ENCODE measurements at places on chromosomes 3 and 15.

GRCh38 chr3:29384640-29385039 lies 103.8 kb downstream of the RBMS3 start:
- no peak for DNase-seq

DNA sequence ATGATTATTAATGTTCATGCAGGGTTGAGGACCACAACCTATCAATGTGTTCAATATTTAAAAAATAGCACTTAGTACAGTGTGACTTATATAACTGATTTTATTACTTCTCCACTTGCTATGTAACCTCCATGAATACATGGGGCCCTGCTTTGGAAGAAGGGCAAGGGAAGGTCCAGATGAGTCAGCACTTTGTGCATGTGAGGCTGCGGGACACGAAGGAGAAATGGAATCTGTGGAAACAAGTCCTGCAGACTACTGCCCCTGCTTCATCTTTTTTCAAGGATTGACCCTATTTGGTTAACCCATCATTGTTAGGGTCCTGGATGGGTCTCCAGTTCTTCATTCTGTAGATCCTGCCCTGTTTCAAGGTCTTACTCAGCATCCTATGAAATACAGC lies 1.6 kb downstream of the NXPE3 start:
- DNase-seq = no peak

GRCh38 chr3:78855190-78855589 lies 912.6 kb downstream of the ROBO1 start:
- DNase-seq = no peak

- DNase-seq = peak; percentile 97
These were observed 903 bp downstream of the SLC25A38 start for GRCh38 chr3:39383881-39384664.

GRCh38 chr3:63731866-63732265 lies 79.4 kb downstream of the SNTN start:
- no peak for DNase-seq

GRCh38 chr15:45402955-45403877 lies 24.9 kb upstream of the GATM start:
- no peak for DNase-seq

- no peak for DNase-seq
These were observed 262.6 kb upstream of the MCTP2 start for GRCh38 chr15:93968773-93969172.

DNA sequence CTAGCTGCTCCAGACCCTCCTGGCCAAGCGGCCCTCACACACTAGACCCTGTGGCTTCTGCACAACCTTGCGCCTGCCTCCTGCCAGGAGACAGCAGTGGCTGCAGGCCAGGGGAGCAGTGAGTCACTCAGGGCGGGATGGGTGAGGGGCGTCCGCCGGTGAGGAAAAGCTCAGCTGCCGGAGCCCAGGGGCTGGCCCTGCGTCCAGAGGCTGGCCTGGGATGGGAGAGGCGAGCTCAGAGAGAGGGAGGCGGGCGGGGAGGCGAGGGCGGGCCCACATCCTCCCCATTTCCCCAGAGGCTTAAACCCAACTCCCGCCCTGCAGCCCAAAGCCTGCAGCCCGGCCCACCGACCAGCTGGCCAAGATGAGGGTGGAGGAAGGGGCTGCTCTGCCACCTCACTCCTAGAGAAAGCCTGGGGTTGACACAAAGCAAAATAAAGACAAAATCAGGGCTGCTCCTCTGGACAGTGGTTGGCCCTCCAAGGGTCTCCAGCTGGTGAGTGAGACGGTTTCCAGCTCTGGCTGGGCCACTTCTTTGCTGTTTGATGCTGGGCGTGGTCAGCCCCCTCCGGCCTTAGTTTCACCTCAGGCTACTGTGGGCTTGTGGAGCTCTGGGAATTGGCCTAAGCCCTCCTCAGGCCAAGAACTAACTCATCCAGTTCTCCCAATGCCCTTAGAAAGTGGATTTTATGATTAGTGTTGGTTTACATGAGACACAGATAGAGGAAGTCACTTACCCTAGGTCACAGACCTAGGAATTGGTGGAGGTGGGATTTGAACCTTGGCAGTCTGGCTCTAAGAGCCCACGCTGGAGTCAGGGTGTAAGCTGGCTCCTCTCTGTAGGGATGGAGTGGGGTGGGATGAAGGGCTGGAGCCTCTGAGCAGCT lies 50.6 kb downstream of the IQSEC1 start:
- no peak for DNase-seq

GRCh38 chr3:72520690-72521308 lies 327.4 kb downstream of the SHQ1 start:
- no peak for DNase-seq

GRCh38 chr3:50303013-50303815 lies at the start of gene HYAL1:
TSS of gene HYAL1 (minus strand) at chr3:50303574. CDS start at chr3:50302956, 618 bp downstream.
- DNase-seq = no peak

GRCh38 chr3:76753599-76753998 lies 286.3 kb upstream of the ROBO2 start:
- DNase-seq = no peak

- no peak for DNase-seq
These were observed 539.1 kb downstream of the EDEM1 start for GRCh38 chr3:5726621-5727020.

DNA sequence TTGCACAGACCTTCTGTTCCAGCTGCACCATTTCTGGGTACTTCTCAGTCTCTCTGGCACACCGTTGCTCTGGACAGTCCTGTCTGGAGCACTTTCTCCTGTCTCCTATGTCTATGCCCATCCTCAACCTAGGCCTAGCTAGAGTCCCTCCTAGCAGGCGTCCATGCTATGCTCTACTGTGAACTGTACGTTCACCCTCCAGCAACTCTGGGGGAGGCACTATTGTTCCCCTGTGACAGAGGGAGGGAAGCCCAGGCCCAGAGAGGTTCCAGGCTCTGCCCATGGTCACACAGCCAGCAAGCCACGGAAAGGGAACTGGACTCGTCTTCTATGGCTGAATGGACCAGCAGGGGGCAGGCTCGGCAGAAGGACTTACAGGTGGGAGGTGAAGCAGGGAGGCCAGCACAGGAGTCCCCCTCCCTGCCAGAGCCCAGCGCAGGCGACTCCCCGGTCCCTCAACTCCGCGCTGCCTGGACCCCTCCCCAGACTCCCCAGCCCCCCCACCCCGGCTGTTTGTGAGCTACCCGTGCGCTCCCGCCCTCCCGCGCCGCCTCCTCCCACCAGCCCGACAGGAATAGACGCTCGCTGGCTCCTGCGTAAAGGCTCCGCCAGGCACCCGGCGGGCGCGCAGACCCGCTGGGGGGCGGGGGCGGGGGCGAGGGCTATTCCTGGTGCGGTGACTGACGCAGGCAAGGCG lies 1.7 kb upstream of the LINGO1 start:
- peak; percentile 48 for DNase-seq

DNA sequence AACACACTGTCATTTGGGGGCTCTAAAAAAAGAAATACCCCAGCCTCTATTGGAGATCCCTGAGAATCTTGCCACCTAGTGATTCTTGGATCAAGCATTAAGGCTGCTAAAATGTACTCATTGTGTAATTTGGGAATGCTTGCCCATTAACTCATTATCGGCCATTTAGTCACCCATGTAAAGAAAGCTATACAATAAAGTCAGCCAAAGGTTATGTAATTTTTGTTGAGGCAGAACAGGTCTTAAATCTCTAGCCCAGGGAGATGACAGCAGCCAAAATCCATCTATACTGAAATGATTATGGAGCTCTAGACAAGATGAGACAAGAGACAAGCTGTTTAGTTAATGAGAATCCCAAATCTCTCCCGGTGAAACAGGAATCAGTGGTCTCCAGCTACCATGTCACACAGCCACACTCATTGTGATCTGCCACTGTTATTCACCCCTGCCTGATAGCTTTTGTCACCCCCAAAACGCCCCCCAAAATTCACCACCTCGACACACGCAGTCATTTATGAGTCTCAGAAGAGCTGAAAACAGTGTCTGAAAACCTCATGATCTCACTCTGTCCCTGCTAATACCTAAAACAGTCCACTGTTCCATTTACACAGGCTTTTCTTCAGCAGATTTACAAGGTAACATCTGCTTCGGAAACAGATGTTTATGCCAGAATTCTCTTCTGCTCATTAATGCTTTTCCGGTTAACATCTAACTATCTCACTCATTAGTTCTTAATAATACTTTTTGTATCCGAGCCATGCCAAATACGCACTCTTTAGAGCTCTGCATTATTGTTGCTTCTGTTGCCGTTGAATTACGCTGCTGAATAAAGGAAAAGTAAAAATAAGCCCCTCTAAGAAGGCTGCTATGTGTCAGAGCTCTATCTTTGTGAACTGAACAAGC lies 138.5 kb downstream of the RORA start:
- no peak for DNase-seq

- DNase-seq = no peak
These were observed 66.8 kb downstream of the CPN2 start for GRCh38 chr3:194284351-194284750.

GRCh38 chr3:50345586-50346234 lies at the start of gene ZMYND10:
TSS of gene ZMYND10 (minus strand) at chr3:50345732. CDS start at chr3:50345579, 153 bp downstream.
- DNase-seq = peak; percentile 43

GRCh38 chr3:8266730-8267131 lies 234.9 kb upstream of the LMCD1 start:
- DNase-seq = no peak

DNA sequence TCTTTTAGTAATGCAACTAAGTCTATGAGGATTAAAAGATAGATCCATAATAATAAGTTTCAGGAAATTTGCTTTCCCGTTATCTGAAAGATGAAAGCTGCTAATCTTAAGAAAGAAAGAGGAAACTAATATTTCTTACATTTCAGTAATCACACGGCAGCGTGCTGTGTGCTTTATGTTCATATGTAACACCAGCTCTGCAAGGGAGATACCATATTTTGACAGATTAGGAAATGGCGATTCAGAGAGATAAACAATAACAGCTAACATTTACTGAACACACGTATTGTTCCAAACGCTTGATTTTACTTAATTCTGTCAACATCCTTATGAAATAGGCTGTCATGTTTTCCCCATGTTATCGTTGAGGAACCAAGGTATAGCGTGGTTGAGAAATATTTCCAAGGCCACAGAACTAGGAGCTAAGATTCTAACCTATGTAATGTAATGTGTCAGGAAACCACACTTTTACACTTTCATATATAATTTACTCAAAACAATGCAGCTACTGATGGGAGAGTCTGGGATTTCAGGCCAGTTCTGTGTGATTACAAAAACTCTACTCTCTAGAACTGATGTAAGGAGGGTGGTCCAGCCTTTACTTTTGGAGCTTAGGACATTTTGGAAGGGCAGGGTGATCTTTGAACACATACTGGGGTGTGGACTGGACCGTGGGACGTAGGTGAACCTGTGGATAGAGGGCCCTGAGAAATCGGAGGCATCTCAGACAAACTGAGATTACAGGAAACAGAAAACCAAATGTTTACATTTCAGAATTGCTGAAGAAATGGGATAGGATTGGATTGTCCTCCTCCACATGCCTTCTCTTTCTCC lies 100.6 kb downstream of the IL1RAP start:
- DNase-seq = no peak

GRCh38 chr3:47315069-47315647 lies 32.4 kb downstream of the KLHL18 start:
- DNase-seq = no peak

DNA sequence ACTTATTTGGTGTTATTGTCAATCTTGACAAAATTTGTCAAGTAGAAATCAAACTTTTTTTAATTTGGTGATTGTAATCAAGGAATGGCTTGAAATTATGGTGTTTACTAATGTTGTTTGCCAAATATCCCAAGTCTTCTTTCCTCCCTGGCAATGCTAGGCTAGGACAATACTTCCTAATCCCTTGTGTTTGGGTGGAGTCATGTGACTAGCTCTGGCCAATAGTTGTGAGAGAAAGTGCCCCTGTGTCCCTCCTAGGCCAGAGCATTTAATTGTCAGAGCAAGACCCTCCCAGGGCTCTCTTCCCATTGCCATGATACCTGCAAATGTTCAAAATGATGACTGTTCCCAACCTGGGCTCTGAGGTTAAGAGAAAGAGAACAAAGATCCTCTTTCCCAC lies 132.7 kb downstream of the ANXA2 start:
- no peak for DNase-seq

GRCh38 chr3:14312375-14312774 lies 90.0 kb upstream of the SLC6A6 start:
- no peak for DNase-seq

- no peak for DNase-seq
These were observed 71.3 kb upstream of the THSD4 start for GRCh38 chr15:71044006-71044405.

- no peak for DNase-seq
These were observed 452.3 kb downstream of the NAALADL2 start for GRCh38 chr3:175311404-175311803.

- no peak for DNase-seq
These were observed 62.3 kb upstream of the SNRPA1 start for GRCh38 chr15:101357333-101357732.

- DNase-seq = no peak
These were observed 58.0 kb upstream of the ATP2B2 start for GRCh38 chr3:10563396-10563795.

DNA sequence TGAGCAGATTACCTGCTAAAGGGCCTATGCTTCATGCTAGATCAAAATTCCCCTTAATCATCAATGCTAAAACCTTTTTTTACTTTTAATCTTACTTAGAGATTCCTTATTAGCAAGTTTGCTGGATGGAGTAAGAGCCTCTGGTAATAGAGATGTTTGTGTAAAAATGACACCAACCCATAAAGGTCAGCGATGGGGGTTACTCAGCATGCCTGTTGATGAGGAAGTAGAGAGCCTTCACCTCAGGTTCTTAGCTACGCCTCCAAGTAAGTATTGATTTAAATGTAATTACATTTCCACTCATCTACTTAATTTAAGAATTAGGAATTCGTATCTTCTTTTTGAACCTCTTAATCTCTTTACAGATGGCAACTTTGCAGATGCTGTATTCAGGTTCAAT lies 38.8 kb downstream of the DNAJC13 start:
- no peak for DNase-seq

Data from prostate gland (tissue), 2 donors.